Stimulated activated CD8-positive, alpha-beta memory T cell treated with anti-CD3 and anti-CD28 coated beads, Interleukin-2, amount 100 ng/mL, for 1 hour (primary cell): ENCODE measurements at places on chromosomes 1 and 21.

- no peak for DNase-seq
Measured at GRCh38 chr1:116910379-116911187, 867 bp downstream of the PTGFRN start.

- no peak for DNase-seq
Measured at GRCh38 chr1:167705250-167705649, 16.5 kb upstream of the MPZL1 start.

DNA sequence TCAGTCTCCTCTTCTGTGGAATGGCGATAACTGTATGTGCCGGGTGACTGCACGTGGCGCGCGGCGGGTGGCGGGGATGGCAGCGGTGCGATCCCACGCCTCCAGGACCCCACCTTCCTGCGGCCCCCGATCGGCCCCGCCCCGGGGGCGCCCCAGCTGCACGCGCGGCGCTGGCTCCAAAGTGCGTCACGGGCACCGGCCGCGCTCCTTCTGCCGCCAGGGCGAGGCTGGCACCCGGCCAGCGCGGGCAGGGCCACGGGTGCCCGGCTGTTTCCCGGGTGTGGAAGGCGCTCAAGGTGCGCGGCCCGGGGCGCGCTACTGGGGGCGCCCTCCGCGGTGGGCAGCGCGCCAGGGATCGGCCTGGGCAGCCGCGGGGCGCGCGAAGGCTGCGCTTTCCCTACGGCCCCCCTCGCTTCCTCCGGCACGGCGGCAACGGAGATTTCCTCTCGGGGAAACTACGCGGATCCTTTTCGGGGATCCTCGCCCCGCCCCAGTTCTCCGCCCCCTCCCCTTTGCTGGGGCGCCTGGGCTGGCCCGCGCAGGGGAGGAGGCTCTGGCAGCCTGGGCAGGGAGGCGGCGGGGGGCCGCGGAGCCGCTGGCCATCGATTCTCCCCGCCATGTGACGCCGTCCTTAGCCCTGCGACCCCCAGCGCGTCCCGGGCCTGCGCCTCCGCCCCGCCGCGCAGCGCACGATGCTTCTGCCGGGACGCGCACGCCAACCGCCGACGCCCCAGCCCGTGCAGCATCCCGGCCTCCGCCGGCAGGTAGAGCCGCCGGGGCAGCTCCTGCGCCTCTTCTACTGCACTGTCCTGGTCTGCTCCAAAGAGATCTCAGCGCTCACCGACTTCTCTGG is at the start of gene EVA1C:
TSS of gene EVA1C (plus strand) at position 545 of the 853 bp plus-strand sequence. CDS start at position 693, 148 bp downstream.
- peak; percentile 52 for DNase-seq

GRCh38 chr1:23567996-23568607 is 8.8 kb upstream of the ID3 start:
- DNase-seq, result no peak

GRCh38 chr21:25494804-25495203 is 112.5 kb downstream of the MRPL39 start:
- DNase-seq, result no peak

- DNase-seq, result no peak
Measured at GRCh38 chr1:110235834-110236682, 25.9 kb downstream of the KCNC4 start.

DNA sequence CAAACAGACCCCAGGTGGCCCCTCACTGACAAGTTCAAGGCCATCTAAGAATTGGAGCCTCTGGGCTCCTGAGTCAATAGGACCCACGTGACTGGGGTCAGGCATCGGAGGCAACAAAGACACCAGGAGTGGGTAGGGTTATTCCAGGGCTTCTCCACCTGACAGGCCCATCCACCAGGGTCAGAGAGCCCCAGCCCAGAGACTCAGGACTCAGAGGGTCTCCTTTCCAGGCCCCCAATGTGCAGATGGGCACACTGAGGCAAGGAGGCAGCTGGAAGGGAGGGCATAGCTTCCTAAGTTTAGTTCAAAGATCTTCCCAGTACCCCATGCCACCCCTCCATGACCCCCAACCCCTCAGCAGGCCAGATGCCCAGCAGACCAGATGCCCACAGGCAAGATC is 388.6 kb downstream of the MATN1 start:
- DNase-seq, result no peak

DNA sequence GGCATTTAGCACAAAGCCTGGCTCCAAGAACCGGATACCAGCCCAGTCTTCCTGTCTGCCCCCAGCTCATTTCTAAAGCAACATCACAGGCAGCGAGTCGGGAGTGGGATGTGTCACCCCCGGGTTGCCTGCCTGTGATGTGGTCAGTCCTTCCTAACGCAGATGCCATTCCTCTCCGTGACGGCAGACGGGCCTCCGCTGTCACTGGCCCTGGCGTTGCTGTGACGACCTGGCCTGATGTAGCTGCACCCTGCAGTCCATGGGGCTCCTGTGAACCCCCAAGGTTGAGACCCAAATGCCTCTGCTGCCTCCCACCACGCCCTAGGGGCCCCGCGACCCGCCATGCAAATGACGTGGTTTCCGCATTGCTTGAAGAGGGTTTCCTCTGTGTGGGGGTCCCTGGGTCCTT is 12.3 kb downstream of the TNFRSF1B start:
- DNase-seq, result peak; percentile 78

DNA sequence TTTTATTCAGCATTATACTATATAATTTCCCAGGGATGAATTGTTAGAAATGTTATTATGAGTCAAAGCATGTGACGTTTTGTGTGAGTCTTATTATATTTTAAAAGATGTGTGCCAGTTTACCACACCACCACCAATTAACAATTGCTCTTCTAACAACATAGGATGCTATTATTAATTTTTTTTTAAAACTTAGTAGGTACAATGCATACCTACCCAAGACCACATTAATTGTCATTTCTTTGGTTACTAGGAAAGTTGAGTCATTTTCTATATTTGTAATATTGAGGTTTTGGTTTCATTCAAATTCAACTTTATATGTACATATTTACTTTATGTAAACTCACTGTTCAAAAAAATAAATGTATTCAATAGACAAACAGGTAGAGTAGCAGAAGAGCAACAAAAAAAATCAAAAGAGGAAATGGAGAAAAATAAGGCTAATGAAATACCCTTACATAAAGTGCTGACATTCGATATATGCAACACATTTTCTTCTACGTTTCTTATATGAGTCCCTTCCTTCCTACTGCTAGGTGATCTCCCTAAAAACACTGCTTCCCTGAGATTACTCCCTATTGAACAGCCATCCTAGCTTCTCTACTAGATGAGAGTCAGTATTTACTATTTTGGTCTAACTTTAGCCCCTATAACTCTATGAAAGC is 9.6 kb downstream of the GCLM start:
- DNase-seq, result no peak

- DNase-seq, result no peak
Measured at GRCh38 chr1:199396456-199396855, 631.1 kb upstream of the NR5A2 start.

DNA sequence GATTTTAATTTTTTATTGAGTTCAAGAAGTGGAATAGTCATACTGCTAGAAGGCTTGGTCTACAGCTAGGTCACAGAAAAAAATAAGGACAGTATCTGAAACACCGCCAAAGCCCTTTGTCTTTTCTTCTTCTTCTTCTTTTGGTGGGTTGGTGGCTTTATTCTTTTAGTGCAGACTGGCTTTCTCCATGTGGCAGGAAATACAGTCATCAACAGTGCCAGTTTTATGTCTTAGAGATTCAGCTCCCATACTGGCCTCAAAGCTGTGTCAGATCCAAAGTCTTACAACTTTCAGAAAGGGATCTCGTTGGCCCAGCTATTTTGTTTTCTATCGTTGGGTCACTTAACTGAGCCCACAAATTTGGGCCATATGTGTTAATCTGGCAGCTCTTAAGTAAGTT is 58.2 kb downstream of the FNBP1L start:
- DNase-seq, result no peak

- no peak for DNase-seq
Measured at GRCh38 chr1:167991546-167991945, 54.7 kb upstream of the MPC2 start.

DNA sequence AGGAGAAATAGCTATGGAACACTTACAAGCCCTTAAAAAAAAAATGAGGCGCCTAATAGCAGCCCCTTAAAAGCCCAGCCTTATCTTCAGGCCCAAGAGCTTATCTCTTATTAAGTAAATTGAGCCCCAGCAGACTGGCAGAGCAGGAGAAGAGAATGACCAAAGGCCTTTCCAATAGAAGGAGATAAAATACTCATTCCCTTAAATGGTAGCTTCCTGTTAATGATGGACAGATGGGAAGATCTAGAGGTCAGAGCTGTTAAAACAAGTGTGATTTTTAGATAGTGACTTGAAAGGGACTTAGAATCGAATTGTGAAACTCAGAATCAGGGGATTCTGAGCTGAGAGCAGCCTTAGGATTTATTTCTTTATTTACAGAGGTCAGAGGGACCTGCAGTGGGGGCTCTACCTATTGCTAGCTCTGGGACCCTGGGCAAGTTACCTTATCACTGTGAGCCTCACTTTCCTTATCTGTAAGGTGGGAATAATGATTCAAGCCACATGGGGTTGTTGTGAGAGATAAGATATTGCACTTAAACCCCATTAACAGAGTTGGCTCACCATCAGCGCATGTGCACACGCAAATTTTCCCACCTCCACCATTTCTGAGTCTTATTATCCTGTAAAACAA is 101.3 kb upstream of the C8B start:
- no peak for DNase-seq

- no peak for DNase-seq
Measured at GRCh38 chr1:54553602-54554313, 5.7 kb downstream of the ACOT11 start.

- DNase-seq, result no peak
Measured at GRCh38 chr21:44854664-44855446, 18.6 kb downstream of the PTTG1IP start.

GRCh38 chr21:29394051-29394450 is 95.3 kb downstream of the BACH1 start:
- no peak for DNase-seq
